ENCODE measurements at places on chromosomes 5 and 9. TPM values are rescaled to one million over a fixed set of nuclear protein-coding genes. Genes with fewer than 3 reads are reported as not detected.

- H3K4me3 ChIP-seq = no peak overlapping the region
- H3K36me3 ChIP-seq = no peaks in the 10 kb centered on the region
- no peak for DNase-seq
- no peak overlapping the region for H3K27ac ChIP-seq
Measured at GRCh38 chr9:81424431-81424830, 264.9 kb downstream of the TLE1 start.

- no peaks in the 10 kb centered on the region for H3K27me3 ChIP-seq
- DNase-seq = no peak
- peaks cover 5% of the 10 kb centered on the region for H3K4me1 ChIP-seq
- H3K36me3 ChIP-seq = no peaks in the 10 kb centered on the region
- H3K27ac ChIP-seq = no peak overlapping the region
Measured at GRCh38 chr5:132180134-132180745, 47.4 kb downstream of the P4HA2 start.

The CDO1 gene
- polyA plus RNA-seq = not detected

DNA sequence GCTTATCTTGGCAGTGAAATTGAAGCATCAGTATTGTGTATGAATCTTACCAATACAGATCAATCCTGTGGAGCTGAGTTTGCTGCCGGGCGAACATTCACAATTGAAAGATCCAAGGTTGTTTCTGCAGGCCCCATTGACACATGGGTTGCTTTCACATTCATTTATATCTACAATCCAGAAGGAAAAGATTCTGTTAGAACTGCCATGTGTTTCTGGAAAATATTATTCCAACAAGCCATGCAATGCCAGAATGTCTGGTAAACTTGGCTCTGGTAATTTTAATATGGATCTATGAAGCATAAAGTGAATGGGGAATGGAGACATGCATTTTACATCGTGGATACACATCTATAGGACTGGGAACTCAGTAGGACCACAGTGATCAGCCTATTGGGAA, 180.8 kb downstream of the FBN2 start:
- no peaks in the 10 kb centered on the region for H3K27me3 ChIP-seq
- no peak overlapping the region for H3K27ac ChIP-seq
- H3K4me1 ChIP-seq = no peaks in the 10 kb centered on the region
- no peaks in the 10 kb centered on the region for H3K36me3 ChIP-seq
